ENCODE measurements at places on chromosomes 16 and 17.

GRCh38 chr17:41625602-41626001 is 1.2 kb upstream of the KRT17 start:
- DNase-seq = no peak

GRCh38 chr16:57167953-57168352 is 17.9 kb downstream of the PSME3IP1 start:
- peak; percentile 30 for DNase-seq

DNA sequence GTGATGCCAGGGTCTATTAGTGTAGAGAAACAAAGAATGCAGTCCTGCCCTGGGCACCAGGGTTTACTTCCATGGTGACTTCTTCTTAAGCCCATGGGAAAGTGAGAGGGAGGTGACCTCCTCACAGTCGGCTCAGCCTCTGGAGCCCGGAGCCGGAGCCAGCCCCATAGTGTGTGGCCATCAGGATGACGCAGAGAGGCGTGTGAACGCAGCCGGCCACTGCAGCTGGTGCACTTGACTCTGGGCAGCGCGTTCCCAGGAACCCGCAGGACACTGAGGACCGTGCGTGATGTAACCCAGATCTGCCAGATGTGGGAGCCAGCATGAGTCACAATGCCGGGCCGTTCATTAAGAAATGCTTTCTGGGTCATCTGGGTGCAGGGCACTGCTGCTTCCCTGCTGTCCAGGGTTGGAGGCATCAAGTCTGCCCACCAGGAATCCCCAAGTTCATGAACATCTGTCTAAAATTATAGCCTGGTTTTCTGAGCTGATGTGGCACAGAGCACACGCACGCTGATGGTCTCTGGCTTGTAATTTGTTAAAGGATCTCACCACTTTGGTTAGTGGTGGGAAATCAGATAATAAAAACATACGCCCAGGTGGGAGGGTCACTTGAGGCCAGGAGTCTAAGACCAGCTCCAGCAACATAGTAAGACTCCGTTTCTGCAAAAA is 114.1 kb downstream of the PITPNC1 start:
- no peak for DNase-seq

GRCh38 chr16:78317564-78318240 is 218.2 kb downstream of the WWOX start:
- no peak for DNase-seq

- DNase-seq = no peak
These were observed 409.9 kb upstream of the ZFHX3 start for GRCh38 chr16:73457851-73458250.

GRCh38 chr17:65293584-65294180 is 156.5 kb downstream of the RGS9 start:
- no peak for DNase-seq

DNA sequence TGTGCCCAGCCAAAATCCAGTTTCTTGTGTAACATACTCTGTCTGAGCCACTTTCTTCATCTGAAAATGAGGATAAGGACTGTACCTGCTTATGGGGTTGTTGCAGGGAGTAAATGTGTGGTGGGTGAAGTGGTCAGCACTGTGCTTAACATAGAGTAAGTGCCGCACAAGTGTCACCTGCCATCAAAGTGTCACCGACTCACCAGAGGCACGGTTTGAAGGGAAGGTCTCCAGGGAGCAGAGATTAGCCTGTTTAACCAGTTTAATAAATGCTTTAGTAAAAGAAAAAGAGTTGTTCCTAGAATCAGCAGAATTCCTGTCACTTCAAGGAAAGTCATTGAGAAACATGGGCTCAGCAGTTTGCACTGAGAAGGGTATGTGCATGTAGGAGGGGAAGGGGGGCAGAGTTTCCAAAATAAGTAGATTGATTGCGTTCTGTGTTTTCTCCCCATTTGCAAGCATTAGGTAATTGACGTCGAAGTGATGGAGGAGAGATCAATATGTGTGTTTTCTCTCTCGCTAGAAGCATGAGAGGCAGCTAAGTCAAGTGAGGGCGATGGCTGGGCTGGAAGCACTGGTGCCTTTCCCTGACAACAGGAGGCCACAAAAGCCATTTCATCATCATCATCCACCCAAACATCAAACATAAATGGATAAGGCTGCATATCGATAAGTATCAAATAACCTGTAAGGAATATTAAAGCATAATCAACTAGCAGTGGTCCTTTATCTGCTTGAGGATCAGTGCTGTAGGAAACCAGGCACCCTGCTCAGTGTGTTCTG is 19.1 kb downstream of the FAM20A start:
- DNase-seq = no peak

DNA sequence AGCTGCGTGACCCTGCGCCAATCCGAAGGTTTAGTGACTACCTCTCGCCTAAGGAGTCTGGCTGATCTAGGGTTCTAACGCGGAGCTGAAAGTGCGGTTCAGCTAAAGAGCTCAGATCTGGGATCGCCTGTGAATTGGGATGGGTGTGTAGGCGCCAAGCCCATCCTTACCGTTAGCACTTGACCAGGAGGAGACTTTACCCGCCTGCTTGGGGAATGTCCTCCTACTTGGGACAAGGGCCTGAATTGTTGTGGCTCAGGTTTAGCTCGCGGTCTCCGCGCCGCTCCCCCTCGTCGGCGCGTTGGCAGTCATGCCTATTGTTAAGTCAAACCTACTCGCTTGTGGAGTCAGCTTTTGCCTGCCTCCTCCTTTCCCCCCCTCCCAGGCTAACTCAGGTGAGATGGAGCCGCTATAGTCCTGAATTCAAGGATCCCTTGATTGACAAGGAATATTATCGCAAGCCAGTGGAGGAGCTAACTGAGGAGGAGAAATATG is 480 bp downstream of the MRPS7 start:
- DNase-seq = no peak

GRCh38 chr16:66960270-66960669 is 796 bp upstream of the CES3 start:
- no peak for DNase-seq

DNA sequence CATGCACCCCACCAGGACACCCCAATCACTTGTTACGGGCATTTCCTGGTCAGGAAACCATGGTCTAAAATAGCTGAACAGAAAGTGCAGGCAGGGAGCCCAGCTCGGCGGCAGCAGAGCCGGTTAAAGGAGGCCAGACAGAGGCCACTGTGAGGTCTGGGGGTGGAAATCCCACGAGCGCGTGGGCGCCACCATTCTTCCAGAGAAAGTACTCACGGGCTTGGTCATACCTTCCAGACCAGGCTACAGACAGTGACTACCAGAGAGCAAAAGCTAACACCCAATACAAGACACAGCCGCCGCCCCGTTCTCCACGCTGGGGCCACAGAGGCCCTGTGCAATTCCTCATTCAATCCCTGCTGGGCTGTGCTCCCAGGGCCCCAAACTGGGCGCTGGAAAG is 11.9 kb downstream of the CEP131 start:
- DNase-seq = no peak

- DNase-seq = peak; percentile 72
These were observed at the start of gene NKD1 for GRCh38 chr16:50548125-50548908. NKD1 (plus strand) TSS chr16:50548396; CDS start chr16:50548554, 158 bp downstream.

GRCh38 chr16:67676516-67676915 is 9.9 kb downstream of the C16orf86 start:
- DNase-seq = no peak

- no peak for DNase-seq
These were observed 157.2 kb downstream of the MYO1D start for GRCh38 chr17:32719689-32720088.

- no peak for DNase-seq
These were observed 3.0 kb upstream of the COL1A1 start for GRCh38 chr17:50204431-50204830.

DNA sequence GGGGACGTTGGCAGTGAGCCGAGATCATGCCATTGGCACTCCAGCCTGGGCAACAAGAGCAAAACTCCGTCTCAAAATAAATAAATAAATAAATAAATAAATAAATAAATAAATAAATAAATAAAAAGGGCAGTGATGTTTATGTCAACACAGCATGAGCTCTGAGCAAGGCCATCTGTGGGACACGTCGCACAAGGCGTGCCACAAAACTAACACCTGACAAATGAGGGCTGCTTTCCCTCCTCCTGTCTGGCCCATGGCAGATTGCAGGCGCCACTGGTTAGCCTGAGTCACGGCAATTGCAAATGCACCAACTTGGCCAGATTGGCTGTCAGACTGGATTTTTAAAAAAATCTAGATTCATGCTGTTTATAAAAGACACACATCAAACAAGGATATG is 25.9 kb upstream of the SPNS3 start:
- DNase-seq = peak; percentile 88

GRCh38 chr17:32623196-32623595 is 136.4 kb downstream of the CDK5R1 start:
- no peak for DNase-seq

DNA sequence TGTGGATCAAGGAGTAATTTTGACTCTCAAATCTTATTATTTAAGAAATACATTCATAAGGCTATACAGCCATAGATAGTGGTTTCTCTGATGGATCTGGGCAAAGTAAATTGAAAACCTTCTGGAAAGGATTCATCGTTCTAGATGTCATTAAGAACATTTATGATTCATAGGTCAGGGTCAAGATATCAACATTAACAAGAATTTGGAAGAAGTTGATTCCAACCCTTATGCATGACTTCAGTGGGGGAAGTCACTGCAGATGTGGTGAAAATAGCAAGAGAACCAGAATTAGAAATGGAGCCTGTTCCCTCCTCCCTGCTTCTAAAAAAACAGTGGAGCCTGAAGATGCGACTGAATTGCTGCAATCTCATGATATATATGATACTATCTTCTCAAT is 36.6 kb upstream of the HNF1B start:
- no peak for DNase-seq

DNA sequence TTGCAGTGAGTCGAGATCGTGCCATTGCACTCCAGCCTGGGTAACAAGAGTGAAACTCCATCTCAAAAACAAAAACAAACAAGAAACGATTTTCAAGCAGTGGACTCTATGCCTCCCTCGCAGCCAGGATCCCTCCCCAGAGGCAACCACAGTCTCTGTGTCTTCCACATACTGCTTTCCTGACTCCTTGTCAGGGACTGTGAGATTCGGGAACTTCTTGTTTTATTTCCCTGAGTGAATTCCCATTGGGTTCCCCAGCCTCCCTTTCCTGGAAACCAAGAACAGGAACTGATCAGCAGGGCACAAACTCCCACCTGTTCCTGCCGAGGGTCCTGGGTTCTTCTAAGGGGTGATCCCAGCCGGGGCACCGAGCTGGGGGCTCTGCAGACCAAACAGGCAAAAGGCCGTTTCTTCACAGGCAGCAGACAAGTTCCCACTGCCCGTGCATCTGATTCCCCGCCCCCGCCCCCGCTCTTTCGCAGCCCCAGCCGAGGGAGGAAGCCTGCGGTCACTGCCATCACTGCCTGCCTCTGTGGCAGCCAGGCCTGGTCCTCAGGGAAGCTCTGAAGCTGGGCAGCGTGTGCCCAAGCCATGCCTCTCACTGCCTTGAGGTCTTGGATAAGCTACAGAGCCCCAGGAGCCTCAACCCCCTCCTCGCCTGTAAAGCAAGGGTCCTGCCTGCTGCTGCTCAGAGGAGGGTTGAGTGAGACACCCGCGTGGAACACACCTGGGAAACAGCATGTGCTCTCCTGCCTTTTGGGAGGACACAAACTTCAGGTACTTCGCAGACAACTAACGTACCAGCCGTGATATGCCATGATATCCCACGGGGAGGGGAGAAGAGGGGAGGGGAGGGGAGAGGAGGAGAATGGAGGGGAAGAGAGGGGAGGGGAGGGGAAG is 5.5 kb upstream of the PIEZO1 start:
- DNase-seq = no peak

- DNase-seq = no peak
These were observed 1357.4 kb upstream of the GOT2 start for GRCh38 chr16:60091529-60091928.

DNA sequence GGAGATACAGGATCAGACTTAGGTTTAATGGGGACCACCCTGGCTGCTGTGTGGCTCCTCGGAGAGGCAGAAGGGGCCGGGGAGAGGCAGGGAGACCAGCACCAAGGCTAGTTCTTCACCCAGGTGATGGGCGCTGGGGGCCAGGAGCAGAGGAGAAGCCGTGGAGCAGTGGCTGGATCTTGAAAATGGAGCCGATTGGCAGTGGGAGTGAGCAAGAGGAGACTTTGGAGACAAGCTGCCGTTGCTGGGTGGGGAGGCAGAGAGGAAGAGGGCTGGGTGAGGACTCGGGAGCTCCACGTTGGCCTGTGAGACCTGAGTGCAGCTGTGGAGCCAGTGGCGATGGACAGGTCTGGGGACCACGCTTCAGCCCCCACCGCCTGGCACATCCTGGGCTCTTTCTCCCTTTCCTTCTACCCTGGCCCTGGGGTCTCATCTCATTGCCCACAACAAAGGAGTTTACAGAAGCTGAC is 9.0 kb downstream of the RAB11FIP4 start:
- no peak for DNase-seq

DNA sequence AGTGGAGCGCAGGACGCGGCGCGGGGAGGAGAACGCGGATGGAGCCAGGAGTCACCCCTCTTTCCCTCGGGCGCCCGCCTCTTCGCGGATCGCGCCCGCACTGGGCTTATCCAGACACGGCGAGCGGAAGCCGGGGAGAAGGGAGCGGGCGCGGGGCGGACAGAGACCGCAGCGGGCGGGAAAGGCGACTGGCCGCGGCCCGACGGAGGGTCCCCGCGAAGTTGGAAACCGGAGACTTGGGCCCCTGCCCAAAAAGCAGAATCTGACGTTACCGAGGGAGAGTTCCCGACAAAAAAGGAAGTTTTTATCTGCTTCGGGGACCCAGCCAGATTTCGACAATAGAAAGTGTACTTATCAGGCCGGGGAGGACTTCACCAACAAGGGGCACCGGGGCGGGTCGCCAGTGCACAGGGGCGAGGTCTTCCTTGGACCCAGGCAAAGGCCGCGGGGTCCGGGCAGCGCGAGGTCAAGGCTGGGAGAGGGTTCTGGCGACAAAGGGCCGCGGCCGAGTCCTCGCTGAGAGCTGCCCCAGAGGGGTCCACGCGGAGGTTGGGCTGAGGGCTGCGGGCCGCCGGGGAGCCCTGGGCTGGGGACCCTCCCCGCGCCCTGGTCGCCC is 519 bp downstream of the ST6GALNAC2 start:
- peak; percentile 54 for DNase-seq

- DNase-seq = no peak
These were observed 17.5 kb downstream of the MTHFSD start for GRCh38 chr16:86537486-86537885.

GRCh38 chr17:73621685-73622084 is 22.6 kb downstream of the SDK2 start:
- DNase-seq = no peak

- no peak for DNase-seq
These were observed 9.8 kb upstream of the CD300E start for GRCh38 chr17:74633326-74633725.

DNA sequence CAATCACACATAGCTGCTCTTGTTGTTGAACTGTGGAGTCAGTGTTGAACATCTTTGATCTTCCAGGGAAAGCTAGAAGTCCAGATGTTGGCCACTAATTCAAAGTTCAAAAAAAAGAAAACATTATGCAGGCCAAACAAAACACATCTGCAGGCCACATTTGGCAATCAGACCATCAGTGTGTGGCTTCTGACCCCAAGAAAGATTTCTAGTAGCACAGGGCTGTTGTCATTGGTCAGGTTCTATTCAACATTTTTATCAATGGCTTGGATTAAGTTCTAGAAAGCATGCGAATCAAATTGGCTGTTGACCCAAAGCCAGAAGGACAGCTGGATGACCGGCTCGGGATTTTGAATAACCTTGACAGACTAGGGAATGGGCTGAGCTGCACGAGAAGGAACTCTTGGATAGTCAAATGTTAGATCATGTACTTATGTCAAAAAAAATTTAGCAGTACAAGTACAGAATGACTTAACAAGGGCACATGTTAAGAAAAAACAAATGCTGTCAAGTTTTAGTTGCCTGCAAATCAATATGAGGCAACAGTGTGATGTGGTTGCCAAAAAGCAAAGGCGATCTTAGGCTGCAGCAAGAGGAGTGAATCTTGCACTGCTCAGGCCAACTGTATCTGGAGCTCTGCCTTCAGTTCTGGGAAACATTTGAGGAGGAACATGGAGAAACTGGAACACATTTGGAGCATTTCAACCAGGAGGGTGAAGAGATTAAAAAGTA is 187.6 kb downstream of the RGS9 start:
- DNase-seq = no peak
